ENCODE measurements at places on chromosomes 7 and 10.

GRCh38 chr10:88409824-88410223, 173.3 kb downstream of the RNLS start:
- no peak for DNase-seq

GRCh38 chr10:24394461-24395190, 185.7 kb downstream of the KIAA1217 start:
- DNase-seq, result no peak

DNA sequence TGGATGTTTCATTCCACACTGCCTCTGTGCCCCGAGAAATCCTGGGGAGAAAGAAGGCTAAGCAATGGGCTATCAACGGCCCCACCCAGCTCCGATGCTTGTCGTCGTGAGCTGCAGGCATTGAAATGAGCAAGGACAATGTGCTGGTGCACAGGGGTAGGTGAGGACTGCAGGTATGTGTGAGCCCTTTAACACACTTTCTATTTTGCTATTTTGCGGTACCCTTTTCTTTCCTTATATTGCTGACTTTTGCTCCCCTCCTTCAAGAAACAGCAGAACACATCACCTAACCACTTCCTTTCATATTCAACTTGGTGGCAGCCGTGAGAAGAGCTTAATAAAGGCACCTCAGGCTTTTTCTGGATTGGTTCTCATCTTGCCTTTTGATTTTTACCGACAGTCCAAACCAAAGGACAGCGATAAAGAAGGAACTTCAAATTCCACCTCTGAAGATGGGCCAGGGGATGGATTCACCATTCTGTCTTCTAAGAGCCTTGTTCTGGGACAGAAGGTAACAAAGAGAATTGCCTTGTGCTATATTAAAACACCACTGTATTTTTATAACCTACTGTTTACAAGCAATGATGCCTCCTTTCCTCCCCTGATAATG, 39.2 kb downstream of the AIFM2 start:
- DNase-seq, result no peak

DNA sequence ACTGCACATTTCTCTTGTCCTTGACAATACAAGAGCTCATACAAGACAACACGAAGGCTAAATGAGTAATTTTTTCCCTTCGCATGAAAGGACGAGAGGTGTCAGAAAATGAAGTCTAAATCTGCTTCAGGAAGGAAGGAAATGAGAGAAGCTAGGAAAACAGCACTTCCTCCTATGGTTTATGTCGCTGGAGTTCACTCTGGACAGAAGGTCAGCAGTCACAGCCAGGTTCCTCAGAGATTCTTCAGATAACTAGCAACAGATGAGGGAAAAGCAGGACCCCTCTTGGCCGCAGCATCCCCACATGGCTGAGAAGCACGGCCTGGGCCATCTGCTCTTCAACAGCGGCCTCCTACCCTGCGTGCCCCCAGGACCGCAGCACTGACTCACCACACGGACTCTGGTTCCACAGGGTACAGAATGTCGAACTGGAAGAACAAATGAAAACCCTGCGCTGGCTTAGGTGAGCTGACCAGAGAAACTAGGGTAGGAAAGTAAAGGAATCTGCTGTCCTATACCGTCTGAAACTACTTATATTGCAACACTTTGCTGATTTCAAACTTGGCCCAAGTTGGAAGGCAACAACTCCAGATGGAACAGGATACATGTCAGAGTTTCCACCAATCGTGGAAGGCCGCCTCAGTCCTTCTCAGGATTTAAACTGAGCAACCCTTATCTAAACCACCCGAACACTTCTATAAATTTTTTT, 26.3 kb downstream of the DNMBP start:
- no peak for DNase-seq

GRCh38 chr7:110050785-110051184, 1040.1 kb upstream of the LRRN3 start:
- DNase-seq, result no peak

DNA sequence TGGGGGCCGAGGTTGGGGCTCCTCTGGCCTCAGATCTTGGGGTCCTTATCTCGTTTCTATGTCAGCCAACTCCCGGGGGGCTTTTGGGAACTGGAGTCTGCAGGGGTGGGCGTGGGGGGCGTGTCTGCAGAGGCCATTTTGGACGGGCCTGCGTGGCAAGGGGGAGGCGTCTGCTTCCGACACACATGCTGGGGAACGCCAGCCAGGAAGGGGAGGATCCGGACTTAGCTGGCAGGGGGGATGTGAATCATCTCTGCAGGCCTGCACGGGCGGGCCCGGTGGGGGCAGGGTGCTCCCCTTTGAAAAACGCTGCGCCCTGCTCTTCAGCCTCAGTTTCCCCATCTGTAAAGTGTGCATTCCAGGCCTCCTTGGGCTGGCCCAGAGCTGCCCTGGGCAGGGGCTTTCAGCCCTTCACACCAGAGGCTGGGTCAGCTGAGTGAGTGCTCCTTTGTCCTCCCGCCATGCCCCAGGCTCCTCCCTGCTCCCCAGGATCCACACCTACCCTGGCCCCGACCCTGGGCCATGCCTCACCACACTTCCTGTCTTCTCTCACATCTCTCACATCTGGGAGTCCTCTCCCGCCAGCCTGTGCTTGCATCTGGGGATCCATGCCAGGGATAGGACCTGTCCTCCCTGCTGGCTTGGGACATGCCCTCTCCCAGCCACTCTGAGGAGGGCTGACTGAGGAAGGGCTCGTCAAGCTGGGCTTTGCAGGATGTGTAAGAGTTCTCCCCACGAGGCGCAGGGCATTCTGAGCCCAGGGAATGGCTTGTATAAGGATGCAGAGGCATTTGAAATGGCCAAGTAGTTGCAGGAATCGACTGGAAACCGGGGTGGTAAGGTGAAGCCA, 172.6 kb upstream of the TNRC18 start:
- no peak for DNase-seq

- DNase-seq, result peak; percentile 55
Observed at GRCh38 chr7:156612930-156613329, 27.6 kb upstream of the RNF32 start.

- no peak for DNase-seq
Observed at GRCh38 chr10:96924861-96925260, 92.8 kb downstream of the LCOR start.

- no peak for DNase-seq
Observed at GRCh38 chr7:114589436-114589835, 174.8 kb downstream of the FOXP2 start.

DNA sequence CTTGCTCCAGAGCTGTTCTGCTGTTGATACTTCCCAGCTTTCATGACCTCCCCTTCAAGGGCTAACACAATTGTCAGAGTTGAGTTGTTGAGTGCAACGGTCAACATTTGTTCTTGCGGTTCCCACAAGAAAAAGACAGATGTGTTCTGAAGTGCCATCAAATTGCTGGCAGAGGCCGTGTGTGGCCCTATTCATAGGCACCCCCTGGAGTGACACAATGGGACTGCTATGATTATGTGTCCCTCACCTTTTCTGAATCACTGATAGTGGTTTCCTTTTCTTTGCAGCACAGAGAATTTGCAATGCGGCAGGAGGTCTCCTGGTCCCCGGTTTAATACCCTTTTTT, 5.8 kb upstream of the IGFBP1 start:
- DNase-seq, result peak; percentile 42

- no peak for DNase-seq
Observed at GRCh38 chr10:124232686-124233545, 139.5 kb upstream of the CHST15 start.

DNA sequence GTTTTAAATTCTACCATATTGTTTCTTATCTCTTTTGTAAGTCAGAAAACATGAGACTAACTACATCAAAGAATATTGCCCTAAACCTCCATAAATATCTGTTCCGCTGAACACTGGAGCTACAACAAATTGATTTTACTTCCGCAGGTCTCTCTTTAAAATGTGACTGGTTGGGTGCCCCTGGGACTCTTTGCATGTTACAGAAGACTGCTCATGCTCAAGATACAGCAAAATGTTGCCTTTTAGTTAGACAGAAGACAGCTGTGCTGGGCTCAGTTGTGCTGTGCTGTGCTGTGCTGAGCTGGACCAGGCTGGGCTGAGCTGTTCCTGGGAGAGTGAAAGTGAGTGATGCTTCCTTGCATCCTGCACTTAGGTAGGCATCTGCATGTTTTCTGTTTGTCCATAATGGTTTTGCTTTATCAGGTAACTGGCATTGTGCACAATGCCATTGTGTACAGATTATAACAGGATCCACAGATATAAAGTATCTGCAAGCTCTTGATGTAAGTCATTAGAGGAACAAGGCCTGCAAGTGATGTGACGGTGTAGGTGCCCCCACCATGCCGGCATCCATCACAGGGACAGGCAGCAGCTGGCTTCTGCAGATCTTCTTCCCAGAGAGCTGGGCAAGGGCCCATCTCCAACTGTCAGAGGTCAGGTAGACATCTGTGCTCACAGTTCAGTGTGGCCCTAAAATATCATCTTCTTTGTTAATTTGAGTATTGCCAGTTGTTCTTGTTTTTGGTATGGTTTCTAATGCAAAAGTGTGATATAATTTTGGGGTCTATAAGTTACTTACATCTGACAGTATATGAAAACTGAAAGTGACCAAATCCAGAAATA, 972.5 kb upstream of the CELF2 start:
- no peak for DNase-seq

GRCh38 chr7:150451833-150452461, 1.5 kb downstream of the GIMAP8 start:
- DNase-seq, result no peak

DNA sequence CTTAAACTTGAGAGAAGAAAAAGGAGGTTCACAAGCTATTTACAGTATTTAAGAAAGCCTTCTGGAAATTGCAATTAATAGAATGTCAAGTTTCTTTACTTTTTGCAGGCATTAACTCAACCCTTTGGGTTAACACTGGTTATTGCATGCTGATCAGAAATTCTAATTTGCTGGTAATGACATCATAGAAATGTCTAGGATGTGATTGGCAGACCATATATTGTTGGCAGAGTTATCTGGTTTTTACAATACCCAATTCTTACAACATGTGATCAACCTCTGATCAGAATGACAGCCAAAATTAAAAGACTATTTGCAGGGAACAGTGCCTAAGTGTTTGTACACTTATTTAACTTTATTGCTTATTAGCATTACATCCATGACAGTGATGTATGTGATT, 1.6 kb upstream of the CASD1 start:
- no peak for DNase-seq

DNA sequence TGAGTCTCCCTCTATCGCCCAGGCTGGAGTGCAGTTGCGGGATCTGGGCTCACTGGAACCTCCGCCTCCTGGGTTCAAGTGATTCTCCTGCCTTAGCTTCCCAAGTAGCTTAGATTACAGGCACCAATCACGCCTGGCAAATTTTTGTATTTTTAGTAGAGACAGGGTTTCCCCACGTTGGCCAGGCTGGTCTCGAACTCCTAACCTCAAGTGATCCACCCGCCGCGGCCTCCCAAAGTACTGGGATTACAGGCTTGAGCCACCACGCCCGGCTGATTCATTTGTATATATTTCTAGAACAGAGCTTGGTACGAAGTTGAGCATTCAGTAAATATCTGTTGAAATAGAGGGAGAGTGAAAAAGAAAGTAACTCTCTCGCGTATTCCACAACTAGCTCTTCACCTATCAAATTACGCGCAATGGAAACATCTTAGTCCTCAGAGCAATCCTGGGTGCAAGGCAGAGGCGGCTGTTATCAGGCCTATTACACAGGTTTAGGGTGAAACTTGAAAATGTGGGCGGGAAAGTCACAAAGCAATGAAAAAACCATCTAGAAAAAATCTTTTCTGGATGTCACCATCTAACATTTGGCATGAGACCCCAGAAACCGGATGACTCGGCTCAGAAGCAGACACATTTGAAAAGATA, 707 bp upstream of the GHITM start:
- peak; percentile 55 for DNase-seq

DNA sequence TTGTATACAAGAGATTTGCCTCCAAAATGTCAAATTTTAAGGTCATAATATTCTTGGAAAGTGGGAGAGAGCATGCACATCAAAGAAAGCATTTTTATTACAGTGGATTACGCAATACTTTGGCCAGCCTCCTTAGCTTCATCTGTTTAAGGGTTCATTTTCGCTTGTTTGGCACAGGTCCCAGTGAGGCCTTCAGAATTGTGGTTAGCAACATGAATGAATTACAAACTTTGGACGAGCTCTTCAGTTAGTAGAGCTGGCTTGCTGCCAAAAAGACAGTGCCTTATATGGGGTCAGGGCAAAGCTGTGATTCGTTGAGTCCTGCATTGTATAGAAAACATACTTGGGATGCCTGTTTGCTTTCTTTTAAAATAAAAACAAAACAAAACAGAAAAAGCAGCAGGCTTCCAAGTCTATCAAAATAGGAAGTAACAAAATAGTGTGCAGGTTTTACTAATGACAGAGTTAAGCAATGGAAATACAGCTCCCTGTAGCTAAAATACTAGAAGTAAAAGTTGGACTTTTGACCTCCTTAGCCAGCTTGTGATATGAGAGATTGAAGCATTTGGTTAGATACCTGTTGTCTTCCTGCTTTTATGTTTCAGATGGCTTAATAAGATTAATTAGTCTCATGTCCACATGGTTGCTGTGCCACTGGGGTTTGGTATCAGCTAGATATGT, 190.8 kb downstream of the MLLT10 start:
- peak; percentile 78 for DNase-seq

Data from NCI-H187 (cell line).